AG20443 (cell line): ENCODE measurements at places on chromosomes 2 and 18.

- no peak for DNase-seq
These were observed 41.1 kb upstream of the SCG2 start for GRCh38 chr2:223643309-223643708.

DNA sequence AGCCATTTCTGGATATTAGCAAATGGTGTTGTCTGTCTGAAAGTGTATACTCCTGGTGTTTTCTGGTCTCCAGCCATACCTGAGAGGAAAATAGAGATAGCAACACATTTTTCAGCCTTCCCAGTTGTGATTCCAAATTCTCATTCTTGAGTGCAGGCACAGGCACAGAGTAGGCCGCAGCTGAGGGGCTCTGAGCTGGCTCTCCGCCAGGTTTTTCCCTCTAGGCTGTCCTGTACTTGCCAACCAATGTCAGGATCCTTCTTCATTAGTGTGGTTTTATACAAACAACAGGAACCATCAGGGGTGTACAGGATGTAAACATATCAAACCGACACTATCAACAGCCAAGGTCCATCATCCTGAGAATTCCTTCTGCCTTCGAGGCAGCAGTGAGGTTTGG is 1733.6 kb upstream of the CELF4 start:
- DNase-seq: no peak

DNA sequence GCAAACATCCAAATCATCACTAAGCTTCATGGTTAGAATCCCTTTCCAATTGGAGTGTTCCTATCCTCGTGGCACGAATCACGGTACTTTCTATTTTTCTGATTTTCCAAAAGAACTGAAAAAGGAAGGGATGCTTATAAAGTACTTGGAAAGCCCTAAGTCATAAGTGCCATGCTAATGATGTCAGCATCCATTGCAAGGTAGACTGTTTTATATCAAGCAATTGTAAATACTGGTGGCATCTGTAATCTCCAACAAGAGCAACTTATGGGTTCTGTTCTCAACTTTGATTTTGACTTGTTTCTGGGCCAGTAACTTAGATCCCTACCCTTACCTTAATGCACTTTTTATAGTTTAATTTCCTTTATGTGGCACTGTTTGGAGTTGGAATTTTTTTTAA is 619.5 kb downstream of the BCL11A start:
- no peak for DNase-seq

- no peak for DNase-seq
These were observed 104.6 kb downstream of the ACKR3 start for GRCh38 chr2:236674238-236674637.

- no peak for DNase-seq
These were observed 41.5 kb downstream of the LMAN2L start for GRCh38 chr2:96698221-96698861.

- DNase-seq: no peak
These were observed 1.2 kb downstream of the MYL12A start for GRCh38 chr18:3248658-3249359.

DNA sequence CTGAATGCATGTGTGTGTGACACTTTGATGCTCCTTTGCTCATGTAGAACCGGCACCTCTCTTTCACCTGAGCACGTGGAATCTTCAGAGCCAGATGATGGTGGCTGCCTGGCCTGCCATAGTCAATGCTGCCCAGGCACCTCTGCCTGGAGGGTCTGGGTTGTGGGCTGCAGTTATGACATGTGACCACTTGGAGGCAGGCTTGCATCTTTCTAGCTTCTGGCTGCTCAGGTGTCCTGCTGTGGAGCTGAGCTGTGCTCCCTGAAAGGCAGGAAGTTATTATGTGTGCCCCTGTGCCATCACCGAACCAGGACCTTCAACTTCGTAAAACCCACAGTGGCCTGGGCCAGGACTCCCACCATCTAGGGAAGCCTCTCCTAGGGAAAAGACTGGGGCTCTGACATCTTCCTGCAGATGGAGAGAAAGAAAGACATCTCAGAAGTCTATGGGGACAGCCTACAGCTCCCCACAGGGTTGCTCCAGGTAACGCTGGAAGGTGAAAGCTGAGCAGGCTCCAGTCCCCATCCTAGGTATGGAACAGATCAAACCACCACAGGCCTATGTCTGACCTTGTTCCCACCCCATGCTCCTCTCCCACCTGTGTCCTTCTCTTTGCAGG is 30.2 kb downstream of the PSD4 start:
- peak; percentile 86 for DNase-seq

DNA sequence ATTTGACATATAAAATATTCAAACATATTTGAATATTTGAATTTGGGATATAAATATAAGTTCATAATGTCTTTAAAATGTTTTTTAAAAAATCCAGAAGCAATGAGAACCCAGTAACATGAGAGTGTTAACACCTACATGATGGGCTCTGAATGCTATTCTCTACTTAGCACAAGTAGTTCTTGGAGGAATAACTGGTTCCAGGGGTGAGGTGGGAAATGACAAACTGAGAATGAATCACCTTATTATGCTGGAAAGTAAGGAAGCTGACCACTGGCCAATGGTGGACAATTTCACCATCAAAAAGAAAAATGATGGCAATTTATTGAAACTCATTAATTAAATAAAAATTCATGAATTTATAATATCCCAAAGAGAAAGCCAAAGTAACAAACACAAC is 79.6 kb upstream of the NABP1 start:
- no peak for DNase-seq

DNA sequence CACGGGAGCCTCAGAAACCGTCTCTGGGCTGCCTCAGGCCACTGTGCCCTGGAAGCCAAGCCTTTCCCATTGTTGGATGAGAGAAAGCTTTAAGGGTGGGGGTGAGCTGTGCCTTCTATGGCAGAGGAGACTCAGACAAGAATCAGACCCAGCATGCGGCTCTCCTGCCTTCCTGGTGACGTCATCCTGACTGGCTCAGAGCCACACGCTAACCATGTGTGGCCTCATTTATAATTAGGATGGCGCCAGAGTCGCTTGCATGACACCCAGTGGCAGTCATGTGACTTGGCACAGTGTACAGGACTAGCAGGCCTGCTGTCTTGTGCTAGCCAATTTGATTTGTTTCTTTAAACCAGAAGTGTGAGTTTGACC is 99.1 kb downstream of the SH3BP4 start:
- peak; percentile 95 for DNase-seq
